ENCODE measurements at places on chromosomes 13 and 19. TPM values are rescaled to one million over a fixed set of nuclear protein-coding genes. Genes with fewer than 3 reads are reported as not detected.

DNA sequence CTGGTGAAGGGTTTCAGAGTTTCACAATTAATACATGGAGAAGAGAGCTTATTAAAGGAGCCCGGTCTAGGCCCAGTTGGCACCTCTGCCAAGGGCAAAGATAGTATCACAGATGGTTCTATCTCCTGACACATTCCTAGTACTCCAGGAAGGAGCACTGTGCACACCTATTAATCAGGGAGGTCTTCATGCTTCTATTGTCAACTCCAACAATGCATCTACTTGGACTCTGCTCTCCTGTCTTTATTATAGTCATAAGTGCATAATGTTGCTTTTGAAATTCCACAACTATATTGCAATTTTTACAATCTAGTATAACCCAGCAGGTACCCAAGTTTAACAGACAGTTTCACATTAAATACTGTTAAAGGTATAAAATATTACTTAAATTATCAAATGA is 174.5 kb upstream of the TSC22D1 start:
- no peaks in the 10 kb centered on the region for H3K36me3 ChIP-seq
- DNase-seq = no peak
- peaks cover 1% of the 10 kb centered on the region for H3K27me3 ChIP-seq
- no peak overlapping the region for H3K4me3 ChIP-seq
- no peak overlapping the region for H3K27ac ChIP-seq

OR7A17 gene
- total RNA-seq = not detected

GRCh38 chr19:46487802-46488445 is 7.7 kb downstream of the PNMA8B start:
- no peaks in the 10 kb centered on the region for H3K36me3 ChIP-seq
- DNase-seq = peak; percentile 66
- H3K4me1 ChIP-seq = peaks cover 3% of the 10 kb centered on the region
- H3K27me3 ChIP-seq = peaks cover 64% of the 10 kb centered on the region
- H3K27ac ChIP-seq = no peak overlapping the region

GRCh38 chr19:11435833-11436313 is 438 bp downstream of the PRKCSH start:
- H3K4me1 ChIP-seq = peaks cover 7% of the 10 kb centered on the region
- peak overlapping the region; percentile 89 for H3K27ac ChIP-seq
- peaks cover 42% of the 10 kb centered on the region for H3K36me3 ChIP-seq
- no peaks in the 10 kb centered on the region for H3K27me3 ChIP-seq

DNA sequence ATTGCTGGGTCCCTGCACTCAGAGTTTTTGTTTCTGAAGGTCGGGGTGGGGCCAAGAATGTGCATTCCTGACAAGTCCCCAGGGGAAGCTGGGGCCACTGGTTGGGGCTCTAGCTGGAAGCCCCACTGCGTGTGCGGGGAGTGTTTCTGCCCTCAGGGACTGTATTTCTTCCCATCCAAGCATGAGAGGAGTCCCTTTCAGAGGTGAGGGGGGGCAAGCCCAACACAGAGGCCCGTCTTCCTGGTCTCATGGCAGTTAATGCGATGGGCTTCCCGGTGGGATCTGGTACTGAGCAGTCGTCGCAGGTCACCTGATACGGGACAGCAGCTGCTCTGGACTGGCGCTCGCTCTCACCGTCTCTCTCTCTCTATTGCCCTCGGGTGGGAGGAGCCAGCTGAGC is 50.4 kb downstream of the GPR12 start:
- H3K27ac ChIP-seq = no peak overlapping the region
- H3K4me3 ChIP-seq = no peak overlapping the region
- no peaks in the 10 kb centered on the region for H3K27me3 ChIP-seq
- H3K4me1 ChIP-seq = no peaks in the 10 kb centered on the region
- DNase-seq = no peak

CEACAM7 gene
- total RNA-seq = not detected

GNA15 gene
- total RNA-seq = 174 TPM

- peaks cover 9% of the 10 kb centered on the region for H3K4me1 ChIP-seq
- no peak overlapping the region for H3K27ac ChIP-seq
- H3K27me3 ChIP-seq = no peaks in the 10 kb centered on the region
- H3K4me3 ChIP-seq = no peak overlapping the region
- no peak for DNase-seq
- H3K36me3 ChIP-seq = peaks cover 7% of the 10 kb centered on the region
Measured at GRCh38 chr19:3612901-3613741, 6.4 kb upstream of the TBXA2R start.

All from activated T-helper 2 cell treated with anti-CD3 and anti-CD28 coated beads, Interferon-gamma antibody, Interleukin-2, Interleukin-4, amounts not matched to agents 10 μg/mL and 5 μg/mL and 100 μg/mL, durations not matched to agents 14 hours and 24 hours and 36 hours (primary cell).